ENCODE measurements at places on chromosomes 11 and 22.

DNA sequence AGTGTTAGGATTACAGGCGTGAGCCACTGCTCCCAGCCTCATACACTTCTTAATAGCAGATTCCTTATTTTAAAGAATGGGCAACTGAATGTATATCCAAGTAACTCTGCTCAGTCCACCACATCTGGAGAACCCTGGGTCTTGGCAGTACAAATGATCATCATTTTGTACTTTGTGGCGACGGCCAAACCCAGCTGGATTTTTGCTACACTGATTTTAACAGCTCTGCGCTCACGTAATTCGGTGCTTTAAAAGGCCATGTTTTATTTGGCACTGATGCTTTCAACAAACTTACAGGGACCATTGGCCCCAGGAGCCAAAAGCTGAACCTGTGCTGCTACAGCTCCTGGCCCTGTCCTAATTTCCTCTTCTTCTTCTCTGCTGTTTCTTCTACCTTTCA, 60.8 kb upstream of the PDE3B start:
- no peak for DNase-seq

DNA sequence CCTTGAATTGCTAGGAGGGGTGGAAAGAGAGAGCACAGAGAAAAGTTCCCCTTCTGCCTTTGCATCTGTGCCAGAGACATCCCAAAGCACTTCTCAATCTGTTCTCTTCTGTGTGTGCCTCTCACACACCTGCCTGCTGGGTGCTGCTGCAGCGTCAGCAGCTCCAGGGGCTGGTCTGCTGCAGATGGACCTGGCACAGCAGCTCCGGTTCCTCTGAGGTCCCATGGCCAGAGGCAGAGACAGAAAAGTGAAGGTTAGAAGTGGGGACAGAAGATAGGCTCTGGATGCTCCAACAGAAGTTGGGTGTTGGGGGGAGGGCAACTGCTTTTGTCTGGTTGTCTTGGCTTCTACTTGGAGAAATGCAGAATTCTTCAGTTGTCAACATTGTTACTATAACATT, 48.9 kb upstream of the KIRREL3 start:
- no peak for DNase-seq

GRCh38 chr11:72009156-72009555, 10.4 kb downstream of the IL18BP start:
- no peak for DNase-seq

- no peak for DNase-seq
These were observed 14.8 kb downstream of the OR51E2 start for GRCh38 chr11:4682623-4683419.

DNA sequence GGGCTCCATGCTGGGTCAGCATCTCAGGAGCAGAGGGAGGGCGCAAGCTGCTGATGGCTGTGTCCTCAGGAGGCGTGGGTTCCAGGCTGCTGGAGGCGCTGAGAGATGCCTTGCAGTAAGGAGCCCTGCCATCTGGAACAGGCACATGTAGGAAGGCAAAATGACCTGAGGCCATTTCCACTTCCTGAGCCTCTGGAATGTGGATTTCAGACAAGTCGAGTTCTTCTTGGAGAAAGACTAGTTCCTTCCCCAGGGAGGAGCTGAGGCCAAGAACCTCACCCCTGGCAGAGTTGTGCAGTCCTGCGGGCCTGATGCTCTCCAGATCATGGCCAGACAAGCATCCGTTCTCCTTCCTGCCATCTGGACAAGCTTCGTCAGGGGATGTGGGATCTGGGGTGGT, 19.3 kb downstream of the HPS4 start:
- DNase-seq = no peak

DNA sequence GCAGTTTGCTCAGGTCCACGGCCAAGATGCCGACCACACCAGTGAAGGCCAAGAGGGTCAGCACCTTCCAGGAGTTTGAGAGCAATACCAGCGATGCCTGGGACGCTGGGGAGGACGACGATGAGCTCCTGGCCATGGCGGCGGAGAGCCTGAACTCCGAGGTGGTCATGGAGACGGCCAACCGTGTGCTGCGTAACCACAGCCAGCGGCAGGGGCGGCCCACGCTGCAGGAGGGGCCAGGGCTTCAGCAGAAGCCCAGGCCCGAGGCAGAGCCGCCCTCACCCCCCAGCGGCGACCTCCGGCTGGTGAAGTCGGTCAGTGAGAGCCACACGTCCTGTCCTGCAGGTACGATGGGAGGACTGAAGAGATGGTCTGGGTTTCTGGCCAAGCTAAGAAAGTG, 31.0 kb downstream of the TBC1D22A start:
- no peak for DNase-seq

DNA sequence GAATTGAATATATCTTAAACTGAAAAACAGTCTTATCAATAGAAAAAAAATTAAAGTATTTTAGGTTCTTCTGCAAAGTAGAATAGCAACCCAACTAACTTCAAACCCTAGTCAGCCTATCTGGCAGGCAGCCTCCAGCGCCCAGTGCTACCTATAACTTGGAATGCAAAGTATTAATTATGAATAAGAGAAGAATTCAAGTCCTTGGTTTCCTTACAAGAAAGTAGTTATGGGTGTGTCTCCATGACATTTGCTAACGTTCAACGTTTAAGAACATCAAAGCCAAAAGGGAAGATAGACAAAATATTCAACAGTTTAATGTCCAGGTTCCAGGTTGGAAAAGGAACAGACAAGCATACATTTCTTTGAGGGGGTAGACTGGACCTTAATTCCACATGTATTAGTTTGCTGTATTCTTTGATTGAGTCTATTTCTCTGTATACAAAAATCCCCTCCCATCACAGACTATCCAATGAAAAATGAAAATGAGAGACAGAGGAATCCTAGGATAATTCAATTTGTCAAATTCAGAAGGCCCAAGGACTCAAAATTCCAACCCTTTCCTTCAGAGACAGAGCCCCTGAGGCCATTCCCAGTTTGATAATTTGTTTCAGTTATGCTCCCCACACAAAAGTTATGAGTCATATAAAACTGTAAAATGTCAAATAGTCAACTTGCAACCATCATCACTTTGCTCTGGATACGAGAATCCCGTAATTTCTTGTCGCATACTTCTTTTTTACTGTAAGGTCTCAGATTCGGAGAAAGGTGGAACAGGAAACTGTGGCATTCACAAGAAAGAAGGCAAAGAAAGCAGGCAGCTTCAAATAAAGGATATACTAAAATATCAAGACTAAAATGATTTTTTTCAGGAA, 83.7 kb upstream of the CHRM4 start:
- DNase-seq = no peak

DNA sequence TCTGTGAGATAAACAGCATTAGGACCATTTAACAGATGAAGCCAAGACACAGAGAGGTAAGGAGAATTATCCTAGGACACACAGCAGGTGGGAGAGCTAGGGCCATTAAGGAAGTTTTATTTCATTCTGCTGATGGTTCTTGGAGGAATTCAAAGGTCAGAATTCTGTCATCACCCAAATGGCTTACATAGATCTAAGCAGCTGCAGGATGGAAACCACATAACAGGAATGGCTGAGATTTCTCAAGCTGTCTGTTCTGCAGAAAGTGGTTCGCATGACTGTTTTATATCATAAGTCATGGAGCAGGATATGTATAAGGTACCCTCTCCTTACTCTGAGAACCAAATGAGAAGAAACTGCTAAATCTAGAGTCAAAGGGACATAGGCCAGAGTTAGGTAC, 163.2 kb upstream of the NARS2 start:
- no peak for DNase-seq

- no peak for DNase-seq
These were observed 146.2 kb downstream of the RBFOX2 start for GRCh38 chr22:35882211-35883030.

DNA sequence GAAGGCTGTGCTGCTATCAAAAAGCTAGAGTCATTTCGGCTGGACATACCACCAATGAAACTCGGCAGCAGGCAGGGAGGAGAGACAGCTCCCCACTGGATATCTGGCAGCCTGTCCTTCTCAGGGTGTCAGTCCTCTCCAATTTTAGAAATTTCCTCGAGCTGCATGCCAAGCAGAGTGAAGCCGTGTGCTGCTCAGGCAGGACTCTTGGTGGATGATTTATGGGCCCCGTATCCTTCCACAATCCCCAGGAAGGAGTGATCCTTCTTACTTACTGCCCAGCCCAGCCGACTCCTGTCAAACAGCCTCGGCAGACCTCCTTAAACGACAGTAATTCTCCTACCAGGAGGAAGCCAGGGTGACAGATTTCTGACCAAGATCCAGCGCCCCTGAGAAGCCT, 410.4 kb downstream of the TENM4 start:
- DNase-seq = no peak

GRCh38 chr11:7611411-7611810, 61.9 kb downstream of the CYB5R2 start:
- DNase-seq = no peak

- no peak for DNase-seq
These were observed 3.3 kb downstream of the SERPINH1 start for GRCh38 chr11:75565221-75565814.

DNA sequence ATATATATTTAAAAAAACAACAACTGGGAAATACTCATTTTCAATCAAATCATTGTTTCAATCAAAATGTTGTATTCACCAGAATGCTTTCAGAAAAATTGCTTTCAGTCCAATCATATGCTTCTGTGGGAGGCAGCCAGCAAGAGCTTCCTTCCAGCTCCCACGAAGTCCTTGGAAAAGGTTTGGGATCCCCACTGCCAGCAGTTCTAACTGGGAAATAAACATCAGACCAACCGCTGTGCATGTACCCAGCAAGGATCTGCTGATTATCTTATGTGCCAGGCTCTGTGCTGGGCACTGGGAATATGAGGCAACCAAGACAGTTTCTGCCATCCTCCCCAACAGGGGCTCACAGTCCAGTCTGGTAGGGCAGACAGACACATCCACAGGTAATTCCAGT, 10.8 kb downstream of the RPS13 start:
- no peak for DNase-seq

DNA sequence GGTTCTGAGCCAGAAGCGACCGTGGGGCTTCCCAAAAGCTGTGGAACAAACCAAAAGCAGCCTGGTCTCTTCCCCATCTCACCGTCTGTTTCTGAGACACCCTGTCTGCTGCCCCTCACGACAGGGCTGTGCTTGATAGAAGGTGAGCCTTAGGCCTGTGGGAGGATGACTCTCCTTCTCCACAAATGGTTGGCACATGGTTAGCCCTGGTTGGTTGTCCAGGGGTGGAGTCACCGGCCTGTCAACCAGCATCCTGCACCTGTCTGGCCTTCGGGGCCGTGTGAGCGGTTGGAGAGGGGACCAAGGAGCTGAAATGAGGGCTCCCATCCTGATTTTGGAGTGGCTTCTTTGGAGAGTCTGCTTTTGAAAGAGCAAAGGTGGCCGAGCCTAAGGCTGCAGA, 135.3 kb downstream of the PKNOX2 start:
- DNase-seq = no peak

DNA sequence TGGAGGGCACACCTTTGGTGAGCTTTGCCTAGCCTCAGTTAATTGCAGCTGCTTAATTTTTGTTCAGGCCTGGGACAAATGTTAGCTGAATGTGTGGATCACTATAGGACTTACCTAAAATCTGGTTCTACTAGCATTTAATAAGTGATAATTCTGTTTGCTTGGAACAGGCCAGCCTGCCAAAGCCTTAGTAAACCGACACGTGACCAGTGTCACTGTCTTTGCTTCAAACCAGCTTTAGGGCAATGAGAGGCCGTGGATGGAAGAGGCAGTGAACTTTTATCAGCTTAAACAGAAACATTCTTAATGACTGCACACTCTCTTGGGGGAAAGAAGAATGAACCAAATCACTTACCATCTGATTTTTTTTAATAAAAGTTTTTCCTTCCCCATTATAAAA, 10.8 kb downstream of the PARVA start:
- DNase-seq = no peak

GRCh38 chr22:46863794-46864193, 101.3 kb downstream of the TBC1D22A start:
- no peak for DNase-seq

- no peak for DNase-seq
These were observed 37.4 kb upstream of the NCR3LG1 start for GRCh38 chr11:17314232-17314547.

DNA sequence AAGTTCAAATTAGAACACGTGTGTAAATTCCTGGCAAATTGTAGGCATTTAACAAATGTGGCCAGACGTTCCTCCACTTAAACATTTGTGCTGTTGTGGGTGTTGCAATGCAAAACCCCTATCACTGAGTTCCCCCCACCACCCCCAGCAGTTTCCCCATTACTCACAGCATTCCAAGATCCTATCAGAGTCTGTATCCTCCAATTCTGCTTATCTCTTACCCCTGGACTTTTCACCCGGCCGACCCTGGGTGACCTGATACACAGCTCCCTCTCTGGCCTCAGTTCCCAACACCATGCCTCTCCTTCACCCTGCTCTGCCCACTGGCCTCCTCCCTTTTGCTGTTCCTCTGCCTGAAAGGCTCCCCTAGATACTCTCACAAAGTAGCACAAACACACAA, 31.4 kb upstream of the AQP11 start:
- no peak for DNase-seq

DNA sequence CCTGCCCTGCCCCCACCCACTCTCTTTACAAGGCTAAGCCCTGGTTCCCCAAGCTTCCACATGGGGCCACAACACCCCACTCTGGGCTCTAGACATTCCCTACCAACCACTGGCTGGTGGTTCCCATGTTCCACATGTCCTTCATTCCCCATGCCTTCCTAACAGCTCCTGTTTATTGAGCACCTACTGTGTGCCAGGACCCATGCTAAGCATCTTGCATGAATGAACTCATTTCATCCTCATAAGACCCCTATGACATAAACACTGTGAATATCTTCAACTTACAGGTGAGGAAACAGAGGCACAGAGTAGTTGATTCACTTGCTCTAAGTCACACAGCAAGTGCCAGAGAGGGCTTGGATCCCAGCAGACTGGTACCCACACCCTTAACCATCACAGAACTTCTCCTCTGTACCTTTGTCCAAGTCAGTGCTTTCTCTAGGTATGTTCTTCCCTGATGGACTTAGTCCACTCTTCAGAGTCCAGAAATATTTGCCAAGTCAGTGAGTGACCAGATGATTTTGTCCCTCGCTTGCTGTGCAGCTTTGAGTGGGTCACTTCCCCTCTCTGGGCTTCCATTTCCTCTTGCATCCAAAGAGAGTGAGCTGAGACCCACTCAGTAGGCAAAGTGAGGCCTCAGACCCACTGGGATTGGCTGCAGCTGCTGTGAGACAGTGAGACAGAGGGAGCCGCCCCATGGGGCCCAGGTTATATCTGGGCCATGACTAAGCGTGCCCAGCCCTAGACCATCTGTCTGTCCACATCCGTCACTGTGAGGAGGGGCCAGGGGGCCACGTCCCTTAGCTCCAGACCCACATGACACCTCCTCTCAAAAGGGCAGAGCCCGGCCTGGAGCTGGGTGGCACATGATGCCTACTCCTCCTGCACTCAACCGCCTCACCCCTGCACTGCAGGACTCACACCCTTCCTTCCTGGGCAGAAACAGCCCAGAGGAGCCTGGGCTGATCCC, 132.4 kb downstream of the MN1 start:
- no peak for DNase-seq
